ENCODE measurements at places on chromosomes 16 and 17.
A peak's percentile ranks its signal among the peaks of the same experiment; 100 is the strongest.

- no peak for DNase-seq
Measured at GRCh38 chr16:24668481-24669061, 60.9 kb upstream of the TNRC6A start.

DNA sequence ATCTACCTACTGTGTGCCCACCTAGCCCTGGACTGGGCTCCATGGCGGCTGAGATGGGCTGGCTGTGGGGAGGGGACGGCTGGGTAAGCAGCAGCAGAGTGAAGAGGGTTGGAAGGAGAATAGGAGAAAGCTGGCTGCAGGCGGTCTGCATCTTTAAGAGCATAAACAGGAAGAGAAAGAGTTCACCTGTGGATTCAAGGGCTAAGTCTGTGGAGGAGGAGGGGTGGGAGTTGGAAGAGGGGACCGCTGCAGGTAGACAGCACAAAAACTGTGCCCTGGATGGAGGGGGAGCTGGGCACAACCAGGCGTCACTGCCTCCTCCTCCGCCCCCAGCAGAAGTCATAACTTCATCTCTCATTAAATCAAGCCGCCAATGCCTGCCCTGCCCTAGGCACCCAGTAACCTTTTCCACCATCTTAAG lies 677 bp downstream of the SLC13A2 start:
- no peak for DNase-seq

DNA sequence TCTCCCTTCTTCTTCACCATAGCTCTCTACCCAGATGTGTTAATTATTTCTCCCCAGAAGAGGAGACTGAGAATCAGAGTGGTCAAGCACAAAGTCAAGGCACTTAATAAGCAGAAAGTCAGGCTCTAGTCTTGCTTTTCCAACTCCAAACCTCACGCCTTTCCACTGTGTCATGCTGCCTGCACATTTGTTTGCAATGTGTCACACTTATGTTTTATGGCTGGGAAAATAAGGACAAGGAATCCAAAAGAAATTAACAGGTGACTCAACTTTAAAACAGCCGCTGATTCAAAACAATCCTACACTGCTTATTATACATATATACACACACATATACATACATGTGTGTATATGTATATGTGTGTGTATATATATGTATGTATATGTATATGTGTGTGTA lies 255.7 kb upstream of the DYNLRB2 start:
- DNase-seq: no peak

DNA sequence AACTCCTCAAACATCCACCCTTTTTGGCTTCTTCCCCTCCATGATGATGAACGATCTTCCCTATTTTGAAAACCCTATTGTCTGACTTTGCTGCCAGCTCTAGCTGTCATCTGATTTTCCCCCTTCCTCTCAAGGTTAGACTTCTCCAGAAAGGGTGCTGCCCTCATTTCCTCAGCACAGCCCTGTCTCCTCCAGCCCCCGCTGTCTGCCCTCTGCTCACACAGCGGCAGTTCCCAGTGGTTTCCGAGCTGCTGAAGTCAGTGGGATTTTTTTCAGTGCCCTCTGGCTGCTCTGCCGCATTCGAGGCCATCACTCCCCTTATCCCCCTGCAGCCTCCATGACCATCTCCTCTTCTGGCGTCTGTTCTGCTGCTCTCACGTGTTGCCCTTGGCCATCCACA lies 26.6 kb upstream of the C17orf107 start:
- DNase-seq: no peak

GRCh38 chr17:71202449-71202848 lies 918.4 kb upstream of the SOX9 start:
- DNase-seq: no peak

- DNase-seq: peak; percentile 77
Measured at GRCh38 chr16:88533932-88534637, 36.1 kb upstream of the ZC3H18 start.

GRCh38 chr16:56298116-56298515 lies 106.8 kb downstream of the GNAO1 start:
- DNase-seq: no peak

- DNase-seq: no peak
Measured at GRCh38 chr17:8859027-8859803, 8.3 kb downstream of the PIK3R6 start.

GRCh38 chr17:18966831-18967624 lies 15.1 kb downstream of the SLC5A10 start:
- DNase-seq: peak; percentile 37

Measured in endothelial cell (in vitro differentiated cells).